Stimulated activated CD4-positive, alpha-beta T cell treated with anti-CD3 and anti-CD28 coated beads, Interleukin-1b, Interleukin-23, amount 100 ng/mL, for 1 hour (primary cell): ENCODE measurements at places on chromosomes 16 and 17.

GRCh38 chr16:17299790-17300189 is 171.0 kb downstream of the XYLT1 start:
- no peak for DNase-seq

DNA sequence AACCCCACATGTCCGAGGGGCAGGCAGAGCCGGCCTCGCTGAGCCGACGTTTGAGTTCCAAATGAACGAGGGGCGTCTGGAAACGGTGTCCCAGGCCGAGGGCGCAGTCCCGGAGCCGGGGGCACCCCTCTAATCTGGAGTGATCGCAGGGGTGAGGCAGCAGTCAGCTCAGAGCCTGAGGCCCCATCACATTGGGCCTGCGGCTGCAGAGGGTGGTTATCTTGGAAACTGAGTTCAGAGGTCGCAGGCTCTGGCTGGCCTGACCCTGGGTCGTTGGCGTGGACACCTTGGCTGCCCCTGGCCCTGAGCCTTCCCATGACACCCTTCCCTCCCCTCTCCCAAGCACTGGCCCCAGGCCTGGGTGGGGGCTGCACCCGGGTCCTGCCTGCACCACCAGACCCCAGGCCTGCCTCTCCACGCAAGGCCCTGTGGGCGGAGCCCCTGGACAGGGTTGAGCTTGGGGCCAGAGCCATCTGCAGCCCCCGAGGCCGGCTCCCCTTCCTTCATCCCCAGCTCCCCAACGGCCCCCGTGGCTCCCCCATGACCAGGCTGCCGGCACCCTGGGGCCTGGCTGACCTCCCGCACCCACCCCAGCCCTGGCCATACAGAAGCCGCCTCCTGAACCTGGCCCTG is 45.6 kb downstream of the ZFPM1 start:
- DNase-seq, result no peak

DNA sequence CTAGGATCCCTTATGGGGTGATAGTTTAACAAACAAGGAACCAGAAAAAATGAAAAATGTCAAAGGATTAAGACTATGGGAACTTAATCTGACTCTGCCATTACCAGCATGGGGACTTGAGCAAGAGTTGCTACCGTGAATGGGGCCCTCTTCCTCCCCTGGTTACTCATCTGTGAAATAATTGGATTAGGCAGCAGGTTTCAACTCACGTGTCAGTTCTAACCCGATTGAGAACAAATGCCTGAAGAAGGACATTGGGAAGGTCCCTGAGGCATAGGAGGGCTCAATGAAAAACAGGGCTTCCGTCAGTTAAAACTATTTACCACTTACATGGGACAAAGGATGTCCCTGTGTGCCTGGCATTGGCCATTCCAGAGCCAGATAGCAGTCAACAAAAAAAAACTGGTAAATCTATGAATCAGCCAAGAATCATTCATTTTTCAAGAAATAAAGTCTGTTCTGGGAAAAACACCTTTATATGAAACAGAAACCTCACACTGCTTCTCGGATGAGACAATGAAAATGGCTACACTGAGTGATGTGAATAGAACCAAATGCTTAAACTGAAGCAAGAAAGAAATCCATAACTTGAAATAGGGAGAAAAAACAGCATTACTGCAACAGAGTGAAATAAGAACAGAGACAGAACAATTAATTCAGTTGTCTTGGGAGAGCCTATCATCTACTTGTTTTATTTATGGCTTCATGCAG is 104.3 kb downstream of the ADAMTS18 start:
- DNase-seq, result no peak

GRCh38 chr17:30230596-30231125 is 4.8 kb downstream of the SLC6A4 start:
- no peak for DNase-seq

GRCh38 chr17:76843703-76844484 is 24.3 kb upstream of the MGAT5B start:
- no peak for DNase-seq

DNA sequence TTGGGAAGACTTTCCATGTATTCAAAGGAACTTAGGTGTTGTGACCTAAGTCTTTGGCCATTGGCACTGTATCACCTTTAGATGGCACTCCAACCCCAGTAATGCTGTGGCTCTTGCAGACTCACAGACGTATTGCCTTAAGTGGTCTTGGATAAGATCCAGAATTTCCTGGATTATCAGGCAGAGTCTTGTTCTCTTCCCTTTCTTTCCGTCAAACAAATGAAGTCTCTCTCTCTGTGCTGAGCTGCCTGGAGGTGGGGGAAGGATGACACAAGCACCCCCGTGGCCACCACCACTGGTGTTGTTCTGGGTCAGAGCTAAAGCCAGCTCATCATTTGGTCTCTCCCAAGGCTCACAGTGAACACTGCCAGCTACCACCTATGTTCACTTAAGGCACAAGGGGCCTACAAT is 789.9 kb upstream of the KIF2B start:
- DNase-seq, result no peak

DNA sequence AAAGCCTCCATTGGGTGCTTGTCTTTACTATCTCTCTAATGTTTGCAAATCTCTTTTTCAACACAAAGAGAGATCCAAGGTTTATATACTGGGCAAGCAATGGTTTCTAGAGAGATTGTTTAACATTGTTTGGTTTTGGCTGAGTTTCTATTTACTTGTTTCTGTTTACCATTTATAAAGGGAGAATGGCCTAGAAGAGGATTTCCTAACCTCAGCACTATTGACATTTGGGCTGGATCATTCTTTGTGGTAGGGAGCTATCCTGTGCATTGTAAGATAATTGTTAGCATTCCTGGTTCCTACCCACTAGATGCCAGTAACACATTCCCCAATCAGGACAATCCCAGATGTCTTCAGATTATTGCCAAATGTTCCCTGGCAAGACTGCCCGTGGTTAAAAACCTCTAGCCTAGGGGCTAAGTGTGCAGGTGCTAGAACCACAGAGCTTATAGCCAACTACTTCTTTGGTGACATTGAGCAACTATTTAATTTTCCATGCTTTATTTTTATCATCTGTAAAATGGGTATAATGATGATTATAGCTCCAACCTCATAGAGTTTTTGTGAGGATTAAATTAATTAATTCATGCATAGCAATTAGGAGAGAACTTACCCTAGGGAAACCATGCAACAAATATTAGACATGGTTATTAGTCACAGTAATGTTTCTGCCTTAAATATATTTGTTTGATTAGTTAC is 413.9 kb upstream of the MAF start:
- no peak for DNase-seq
